ENCODE measurements at places on chromosomes 2 and 18. TPM values are rescaled to one million over a fixed set of nuclear protein-coding genes. Genes with fewer than 3 reads are reported as not detected.

- DNase-seq: no peak
These were observed 65.2 kb upstream of the ST8SIA5 start for GRCh38 chr18:46821856-46822711.

DNA sequence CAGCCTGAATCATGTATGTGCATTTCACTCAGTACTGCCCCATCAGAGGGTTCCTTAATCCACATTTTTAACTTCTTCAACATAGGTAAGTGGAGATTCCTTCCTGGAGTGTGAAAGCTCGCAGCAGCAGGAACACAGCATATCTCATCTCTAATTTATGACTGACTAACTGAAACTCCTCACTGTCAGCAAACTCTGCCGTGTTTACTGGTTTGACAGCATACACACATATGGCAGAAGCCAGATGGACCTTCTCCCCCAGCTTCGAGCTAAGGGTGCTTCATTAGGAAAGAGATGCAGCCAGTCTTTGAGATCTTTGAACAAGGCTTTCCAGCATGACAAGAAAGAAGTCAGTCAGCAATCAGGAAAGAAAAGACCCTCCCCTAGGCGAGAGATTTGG is 200.3 kb upstream of the ACVR2A start:
- DNase-seq: peak; percentile 48

- no peak for DNase-seq
These were observed 66.1 kb upstream of the ATP8B1 start for GRCh38 chr18:57869221-57869620.

GRCh38 chr2:25615386-25615785 is 58.0 kb downstream of the DTNB start:
- no peak for DNase-seq

The DNAH7 gene
- polyA plus RNA-seq: 3.8 TPM

GRCh38 chr2:24886126-24886501 is 33.9 kb downstream of the ADCY3 start:
- no peak for DNase-seq

DNA sequence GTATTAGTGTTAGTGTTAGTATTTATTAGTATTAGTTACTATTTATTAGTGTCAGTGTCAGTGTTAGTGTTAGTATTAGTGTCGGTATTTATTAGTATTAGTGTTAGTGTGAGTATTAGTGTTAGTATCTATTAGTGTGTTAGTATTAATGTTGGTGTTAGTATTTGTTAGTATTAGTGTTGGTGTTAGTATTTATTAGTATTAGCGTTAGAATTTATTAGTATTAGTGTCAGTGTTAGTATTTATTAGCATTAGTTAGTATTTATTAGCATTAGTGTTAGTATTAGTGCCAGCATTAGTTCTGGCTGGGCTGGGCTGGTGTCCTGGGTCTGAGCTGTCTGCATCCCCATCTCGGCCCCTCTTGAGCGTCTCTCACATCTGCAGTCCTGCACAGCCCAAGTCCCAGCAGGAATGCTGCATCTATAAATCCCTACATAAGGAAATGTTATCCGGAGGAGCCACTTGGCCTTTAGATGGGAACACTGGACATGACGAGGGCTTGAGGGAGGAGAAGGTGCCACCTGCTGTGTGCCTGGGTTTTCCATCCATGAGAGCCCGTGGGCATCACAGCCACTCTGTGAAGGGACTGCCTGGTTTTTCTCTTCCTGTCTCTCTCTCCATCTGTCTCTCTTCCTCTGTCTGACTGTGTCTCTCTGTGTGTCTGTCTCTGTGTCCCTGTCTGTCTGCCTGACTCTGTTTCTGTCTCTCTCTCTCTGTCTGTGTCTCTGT is 33.6 kb downstream of the TWIST2 start:
- DNase-seq: no peak

DNA sequence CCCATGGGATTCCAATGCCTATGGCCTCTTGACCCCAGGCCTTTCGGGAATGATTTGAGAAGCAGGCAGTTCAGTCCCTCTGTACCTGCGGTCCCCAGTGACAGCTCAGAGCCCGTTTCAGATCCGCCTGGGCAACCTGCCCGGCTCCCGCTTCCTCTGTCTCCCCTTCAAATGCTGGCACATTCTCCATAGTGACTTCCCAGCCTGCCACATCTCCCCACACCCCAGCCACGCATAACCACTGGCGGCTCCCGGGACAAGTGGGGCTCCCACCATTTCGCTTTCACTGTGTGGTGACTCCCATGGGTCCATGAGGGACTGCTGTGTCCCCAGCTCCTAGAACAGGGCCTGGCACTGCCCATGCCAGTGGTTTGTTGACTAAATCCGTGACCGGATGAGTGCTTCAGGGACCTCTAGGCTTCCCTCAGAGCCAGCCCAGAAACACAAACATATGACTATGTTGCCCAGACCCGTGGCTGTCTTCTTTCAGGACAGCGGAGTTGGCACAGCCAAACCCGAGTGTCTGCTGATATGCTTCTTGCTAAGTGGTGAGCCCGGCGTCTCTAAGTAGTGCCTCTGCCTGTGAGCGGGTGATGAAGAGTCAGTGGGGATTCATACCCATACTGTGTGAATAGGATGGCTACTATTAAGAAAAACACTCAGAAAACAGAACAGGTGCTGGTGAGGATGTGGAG is 91.2 kb downstream of the GLI2 start:
- DNase-seq: no peak

- peak; percentile 90 for DNase-seq
These were observed 253.4 kb downstream of the ETAA1 start for GRCh38 chr2:67650291-67651133.

DNA sequence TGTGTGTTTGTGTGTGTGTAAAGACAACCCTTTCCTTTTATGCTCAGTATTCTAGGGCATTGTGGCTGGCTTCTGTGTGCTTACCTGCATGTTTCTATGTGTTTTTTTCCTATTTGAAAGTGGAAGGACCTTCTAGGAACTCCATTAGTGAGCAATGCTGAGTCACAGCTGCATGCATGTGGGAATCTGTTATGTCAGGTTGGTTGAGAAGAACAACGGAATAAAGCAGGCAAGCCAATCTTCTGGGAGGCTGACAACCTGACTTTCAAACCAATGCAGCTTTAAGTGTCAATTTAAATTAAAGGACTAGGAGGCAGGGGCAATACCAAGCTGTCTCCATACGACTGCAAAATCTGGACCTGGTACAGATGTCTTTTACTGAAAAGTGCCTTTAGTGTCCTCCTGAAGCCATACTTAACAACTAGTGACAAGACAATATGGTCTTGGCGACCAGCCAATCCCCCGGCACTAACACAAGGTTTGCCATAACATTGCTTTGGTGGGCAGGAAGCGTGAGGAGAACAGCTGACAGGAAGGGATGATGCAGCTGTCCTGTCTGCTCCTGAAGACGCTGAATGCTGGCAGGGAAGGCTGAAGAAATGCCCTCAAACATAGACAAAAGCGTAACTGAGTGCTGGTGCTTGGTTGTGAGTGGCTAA is 514.7 kb upstream of the CDH7 start:
- DNase-seq: peak; percentile 64

- DNase-seq: no peak
These were observed 203.5 kb downstream of the UXS1 start for GRCh38 chr2:105990624-105991023.

GRCh38 chr2:216657086-216657855 is 24.1 kb downstream of the IGFBP2 start:
- no peak for DNase-seq

- DNase-seq: peak; percentile 23
These were observed 36.7 kb downstream of the TTC39C start for GRCh38 chr18:24051031-24051947.

The OSBPL6 gene
- 1.4 TPM for polyA plus RNA-seq

DNA sequence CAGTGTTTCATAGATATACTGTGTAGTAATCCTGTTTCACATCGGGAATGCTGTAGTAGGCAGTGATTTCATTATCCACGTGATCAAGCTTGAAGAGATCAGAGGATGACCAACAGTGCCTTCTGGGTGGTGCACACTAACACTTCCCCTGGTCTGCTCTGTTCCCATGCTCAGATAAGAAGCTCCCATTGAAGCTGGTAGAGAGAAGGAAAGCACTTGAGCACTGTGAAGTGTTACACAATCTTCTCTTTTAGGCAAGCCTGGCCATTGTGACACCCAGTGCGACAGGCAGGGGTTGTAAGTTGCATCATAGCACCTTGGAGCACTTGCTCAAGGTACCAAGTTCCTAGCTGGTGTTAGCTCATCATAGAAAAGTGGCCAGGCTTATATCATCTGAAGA is 30.6 kb upstream of the GPD2 start:
- no peak for DNase-seq

The SRBD1 gene
- 5.4 TPM for polyA plus RNA-seq

The MYO3B gene
- polyA plus RNA-seq: 3.5 TPM

The NEU2 gene
- not detected for polyA plus RNA-seq

DNA sequence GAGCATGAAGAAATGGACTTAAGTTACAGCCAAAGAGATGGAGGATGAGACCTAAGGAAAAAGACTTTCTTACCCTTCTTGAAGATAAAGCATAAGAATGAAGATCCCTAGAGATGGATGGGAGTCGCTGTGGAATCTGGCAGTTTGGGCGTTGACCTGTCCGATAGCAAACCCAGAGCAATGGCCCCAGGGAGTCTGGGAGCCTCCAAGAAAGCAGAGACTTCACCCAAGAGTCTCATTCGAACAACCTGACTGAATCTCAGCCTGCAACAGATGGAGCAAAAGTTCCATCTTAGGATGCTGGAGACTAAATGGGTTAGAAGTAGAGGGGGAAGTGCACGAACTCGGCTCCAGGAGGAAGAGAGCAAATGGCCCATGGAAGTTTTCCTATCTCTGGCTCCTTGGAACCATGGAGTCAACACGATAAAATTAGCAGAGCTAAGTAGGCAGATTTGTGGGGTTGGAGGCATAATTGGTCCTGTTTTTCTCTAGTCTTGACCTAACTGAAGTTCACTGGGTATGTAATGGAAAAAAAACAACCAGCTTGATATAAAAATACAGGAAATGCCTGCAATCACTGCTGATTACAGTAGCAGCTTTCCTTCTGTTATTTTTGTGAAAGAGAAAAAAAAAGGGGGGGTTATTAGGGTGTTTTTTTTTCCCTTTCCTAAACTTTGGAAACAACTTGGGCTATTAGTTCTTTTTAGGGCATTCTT is 178.4 kb upstream of the EPAS1 start:
- DNase-seq: no peak

- DNase-seq: no peak
These were observed 179.9 kb downstream of the ETAA1 start for GRCh38 chr2:67576991-67577390.

DNA sequence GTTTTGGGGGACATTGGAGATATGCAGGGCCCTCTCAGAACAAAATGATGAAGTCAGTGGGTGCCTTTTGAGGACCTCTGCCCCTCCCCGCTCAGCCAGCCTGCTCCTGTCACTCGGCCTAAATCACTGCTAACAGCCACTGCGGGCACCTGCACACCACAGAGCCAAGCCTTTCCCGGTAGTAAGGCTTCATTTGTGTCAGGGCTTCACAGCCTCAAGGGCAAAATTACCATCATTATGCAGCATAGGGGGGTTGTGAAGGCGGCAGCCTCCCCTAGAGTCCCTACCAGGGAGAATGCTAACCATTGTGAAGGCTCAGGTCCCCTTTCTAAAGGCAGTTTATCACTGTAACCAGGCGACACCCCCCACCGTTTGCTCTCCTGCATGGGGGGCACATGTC is 519.8 kb upstream of the MYT1L start:
- no peak for DNase-seq

- no peak for DNase-seq
These were observed 96.2 kb upstream of the DLX2 start for GRCh38 chr2:172198908-172199307.

The SP9 gene
- not detected for polyA plus RNA-seq

GRCh38 chr2:232687382-232688160 is 9.6 kb upstream of the GIGYF2 start:
- DNase-seq: no peak

The APOB gene
- 0.11 TPM for polyA plus RNA-seq

GRCh38 chr2:30272761-30273573 is 41.6 kb downstream of the LBH start:
- DNase-seq: peak; percentile 15

- no peak for DNase-seq
These were observed 60.4 kb downstream of the SETBP1 start for GRCh38 chr18:44741085-44741484.

DNA sequence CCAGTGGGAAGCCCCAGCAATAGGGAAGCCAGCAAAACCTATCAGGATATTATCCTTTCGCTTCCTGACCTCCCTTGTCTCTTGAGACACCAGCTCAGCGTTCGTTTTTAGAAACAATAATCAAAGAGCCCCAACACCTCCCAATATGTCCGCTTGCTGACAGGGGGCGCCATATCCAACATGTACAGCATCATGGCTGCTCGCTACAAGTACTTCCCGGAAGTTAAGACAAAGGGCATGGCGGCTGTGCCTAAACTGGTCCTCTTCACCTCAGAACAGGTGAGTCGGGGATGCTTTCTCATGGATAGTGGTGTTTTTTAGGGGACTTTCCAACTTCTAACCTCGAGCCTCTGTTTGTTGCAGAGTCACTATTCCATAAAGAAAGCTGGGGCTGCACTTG is 28.7 kb downstream of the GAD1 start:
- DNase-seq: no peak

- no peak for DNase-seq
These were observed 51.6 kb downstream of the PDK1 start for GRCh38 chr2:172607379-172607928.

The TGIF1 gene
- polyA plus RNA-seq: 38.5 TPM

- DNase-seq: no peak
These were observed 26.7 kb upstream of the CD226 start for GRCh38 chr18:69974365-69974764.

- no peak for DNase-seq
These were observed 26.0 kb upstream of the FOSL2 start for GRCh38 chr2:28366496-28367282.

GRCh38 chr2:20762945-20763683 is 59.8 kb downstream of the LDAH start:
- DNase-seq: no peak

GRCh38 chr18:75467281-75467795 is 39.8 kb upstream of the SMIM21 start:
- no peak for DNase-seq

Measured in kidney (tissue), 22 donors.